ENCODE measurements at places on chromosomes 16 and 17. TPM values are rescaled to one million over a fixed set of nuclear protein-coding genes. Genes with fewer than 3 reads are reported as not detected.

DNA sequence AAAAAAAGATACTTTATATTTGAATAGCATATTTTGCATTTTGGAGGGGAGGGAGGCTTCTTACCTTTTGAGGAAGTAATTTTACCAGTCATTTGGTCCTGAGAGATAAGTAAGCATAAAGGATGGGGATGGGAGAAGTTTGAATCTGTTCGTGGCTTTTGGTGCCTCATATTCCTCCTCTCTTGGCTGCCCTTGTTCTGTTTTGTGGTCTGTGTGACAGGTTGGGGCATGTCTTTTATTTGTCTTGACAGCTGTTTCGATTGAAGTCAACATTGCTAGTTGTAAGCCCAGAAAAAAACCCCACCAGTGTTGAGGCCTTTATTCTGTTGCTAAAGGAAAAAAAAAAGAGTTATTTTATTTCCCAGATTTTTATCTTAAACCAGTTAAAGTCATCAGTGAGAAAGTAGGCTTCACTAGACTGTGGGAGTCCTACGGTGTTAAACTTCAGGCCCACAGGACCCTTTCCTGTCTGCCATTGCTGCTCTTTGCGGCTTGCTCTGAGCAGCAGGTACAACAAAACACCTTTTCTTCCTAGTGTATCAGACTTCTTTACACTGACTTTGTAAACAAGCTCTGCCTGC, 11.4 kb downstream of the SLC7A6 start:
- no peaks in the 10 kb centered on the region for H3K27me3 ChIP-seq
- H3K36me3 ChIP-seq: no peaks in the 10 kb centered on the region
- DNase-seq: no peak
- H3K4me3 ChIP-seq: no peak overlapping the region
- no peaks in the 10 kb centered on the region for H3K4me1 ChIP-seq
- H3K27ac ChIP-seq: peak overlapping the region; percentile 36

ZG16 gene
- not detected for total RNA-seq

COA3 gene
- 31.7 TPM for total RNA-seq

DNA sequence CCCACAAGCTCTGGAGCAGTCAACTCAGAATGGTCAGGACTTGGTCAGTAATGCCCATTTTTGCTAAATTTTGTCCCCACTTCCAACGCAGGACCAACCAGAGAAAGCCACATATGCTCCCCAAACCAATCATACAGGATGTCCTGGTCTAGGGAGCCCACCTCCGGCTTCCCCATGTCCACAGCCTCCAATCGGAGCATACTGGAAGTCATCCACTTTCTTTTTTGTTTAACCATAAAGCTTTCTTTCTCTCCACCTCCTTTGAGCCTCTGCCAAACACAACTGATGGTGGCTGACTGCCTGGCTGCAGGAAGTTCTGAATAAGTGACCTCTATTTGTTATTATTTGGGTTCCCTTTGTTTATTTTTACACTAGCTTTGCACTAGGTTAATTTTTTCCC, 549.1 kb downstream of the WWOX start:
- H3K27me3 ChIP-seq: no peaks in the 10 kb centered on the region
- DNase-seq: no peak
- no peaks in the 10 kb centered on the region for H3K4me1 ChIP-seq
- no peak overlapping the region for H3K27ac ChIP-seq
- H3K36me3 ChIP-seq: no peaks in the 10 kb centered on the region

GRCh38 chr17:71760062-71760720, 360.6 kb upstream of the SOX9 start:
- DNase-seq: no peak
- no peak overlapping the region for H3K4me3 ChIP-seq
- H3K27ac ChIP-seq: no peak overlapping the region
- H3K27me3 ChIP-seq: no peaks in the 10 kb centered on the region
- H3K36me3 ChIP-seq: no peaks in the 10 kb centered on the region

KRT24 gene
- not detected for total RNA-seq

DNA sequence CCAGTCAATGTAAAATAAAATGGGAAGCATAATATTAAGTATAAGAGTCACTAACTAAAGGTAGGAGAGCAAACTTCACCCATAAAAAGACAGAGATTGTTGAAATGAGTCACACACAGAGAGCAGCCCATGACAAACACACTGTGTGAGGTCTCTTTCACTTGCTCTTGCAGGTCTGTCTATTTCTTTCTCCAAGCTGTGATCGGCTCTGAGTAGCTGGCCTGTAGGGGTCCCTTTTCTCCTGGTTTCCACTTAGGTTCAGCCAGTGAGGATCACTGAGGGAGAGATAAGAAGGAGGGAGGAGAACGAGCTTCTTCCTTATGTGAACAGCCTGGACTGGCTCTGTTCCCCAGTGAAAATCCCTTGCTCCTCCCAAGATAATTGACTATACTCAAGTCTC, 133.7 kb upstream of the HS3ST3A1 start:
- H3K4me1 ChIP-seq: no peaks in the 10 kb centered on the region
- no peak overlapping the region for H3K4me3 ChIP-seq
- DNase-seq: no peak
- no peaks in the 10 kb centered on the region for H3K36me3 ChIP-seq
- no peak overlapping the region for H3K27ac ChIP-seq
- no peaks in the 10 kb centered on the region for H3K27me3 ChIP-seq

- no peak overlapping the region for H3K4me3 ChIP-seq
- H3K27me3 ChIP-seq: no peaks in the 10 kb centered on the region
These were observed 3.1 kb upstream of the C16orf74 start for GRCh38 chr16:85753976-85754375.

GRCh38 chr16:58030136-58030840, 4.7 kb downstream of the MMP15 start:
- no peaks in the 10 kb centered on the region for H3K4me1 ChIP-seq
- DNase-seq: no peak

DNA sequence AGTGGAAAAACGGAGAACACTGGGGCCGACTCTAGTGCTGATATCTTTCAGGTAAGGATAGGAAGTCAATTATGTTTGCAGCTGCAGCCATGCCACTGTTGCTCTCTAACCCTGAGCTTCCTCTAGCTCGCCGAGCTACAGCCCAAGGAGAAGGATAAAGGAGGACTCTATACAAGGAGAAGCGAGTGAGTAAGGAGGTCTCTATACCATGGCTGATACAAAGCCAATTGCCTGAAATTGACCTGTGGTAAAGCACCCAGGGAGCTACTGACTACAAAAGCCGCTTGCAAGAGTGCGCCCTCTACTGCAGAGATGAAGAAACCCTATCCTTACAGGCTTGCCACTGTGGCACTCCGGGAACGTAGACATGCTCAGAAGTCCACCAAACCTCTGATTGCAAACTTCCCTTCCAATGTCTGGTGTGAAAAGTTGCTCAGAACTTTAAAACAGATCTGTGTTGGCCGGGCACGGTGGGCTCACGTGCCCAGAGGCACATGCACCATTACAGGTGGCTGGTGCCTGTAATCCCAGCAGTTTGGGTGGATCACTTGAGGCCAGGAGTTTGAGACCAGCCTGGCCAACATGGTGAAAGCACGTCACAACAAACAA, 10.8 kb upstream of the SLC46A1 start:
- H3K4me1 ChIP-seq: no peaks in the 10 kb centered on the region
- H3K4me3 ChIP-seq: no peak overlapping the region
- DNase-seq: peak; percentile 57
- H3K27me3 ChIP-seq: no peaks in the 10 kb centered on the region
- H3K27ac ChIP-seq: no peak overlapping the region

GRCh38 chr17:11138023-11138422, 103.0 kb upstream of the SHISA6 start:
- H3K4me1 ChIP-seq: no peaks in the 10 kb centered on the region
- no peaks in the 10 kb centered on the region for H3K36me3 ChIP-seq
- no peak for DNase-seq
- H3K27me3 ChIP-seq: peaks cover 2% of the 10 kb centered on the region

GLTPD2 gene
- total RNA-seq: not detected

GRCh38 chr16:8893976-8894690, 12.0 kb downstream of the LITAFD start:
- H3K4me3 ChIP-seq: no peak overlapping the region
- H3K27ac ChIP-seq: no peak overlapping the region
- peaks cover 4% of the 10 kb centered on the region for H3K36me3 ChIP-seq
- no peaks in the 10 kb centered on the region for H3K4me1 ChIP-seq

GRCh38 chr17:37764383-37764782, 19.5 kb upstream of the HNF1B start:
- H3K4me3 ChIP-seq: no peak overlapping the region
- H3K36me3 ChIP-seq: no peaks in the 10 kb centered on the region
- no peaks in the 10 kb centered on the region for H3K27me3 ChIP-seq
- no peak for DNase-seq
- no peaks in the 10 kb centered on the region for H3K4me1 ChIP-seq
- H3K27ac ChIP-seq: no peak overlapping the region

GRB7 gene
- 0.42 TPM for total RNA-seq

Measured in aorta (tissue), 5 donors.